ENCODE measurements at places on chromosomes 11 and 22.

DNA sequence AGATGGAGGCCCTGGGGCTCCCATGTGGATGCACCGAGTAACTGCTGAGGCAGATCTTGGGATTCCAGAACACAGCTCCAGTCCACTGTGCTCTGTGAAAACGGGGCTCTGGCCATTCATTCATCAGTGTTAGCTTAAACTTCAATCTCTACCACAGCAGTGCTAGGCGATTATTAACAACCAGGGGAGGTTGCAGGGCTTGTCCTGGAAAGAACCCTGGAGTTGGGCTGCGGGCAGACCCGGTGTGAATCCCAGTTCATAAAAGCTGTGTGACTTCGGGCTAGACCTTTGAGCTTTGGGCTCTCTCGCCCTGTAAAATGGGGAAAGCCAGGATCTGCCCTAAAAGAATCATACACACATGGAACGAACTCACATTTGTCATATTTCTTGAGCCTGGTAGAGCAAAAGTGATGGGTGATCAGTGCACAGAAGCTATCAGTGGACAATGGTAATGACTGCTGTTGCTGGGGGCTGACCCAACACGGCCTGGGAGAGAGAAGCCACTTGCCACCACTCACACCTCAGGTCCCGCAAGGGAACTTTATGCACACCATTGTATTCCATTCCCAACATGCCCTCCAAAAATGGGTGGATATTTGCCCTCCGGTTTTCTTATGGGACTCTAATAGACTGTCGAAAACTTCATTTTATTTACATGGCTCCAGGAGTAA is 15.6 kb upstream of the CRYBB3 start:
- no peak for DNase-seq

DNA sequence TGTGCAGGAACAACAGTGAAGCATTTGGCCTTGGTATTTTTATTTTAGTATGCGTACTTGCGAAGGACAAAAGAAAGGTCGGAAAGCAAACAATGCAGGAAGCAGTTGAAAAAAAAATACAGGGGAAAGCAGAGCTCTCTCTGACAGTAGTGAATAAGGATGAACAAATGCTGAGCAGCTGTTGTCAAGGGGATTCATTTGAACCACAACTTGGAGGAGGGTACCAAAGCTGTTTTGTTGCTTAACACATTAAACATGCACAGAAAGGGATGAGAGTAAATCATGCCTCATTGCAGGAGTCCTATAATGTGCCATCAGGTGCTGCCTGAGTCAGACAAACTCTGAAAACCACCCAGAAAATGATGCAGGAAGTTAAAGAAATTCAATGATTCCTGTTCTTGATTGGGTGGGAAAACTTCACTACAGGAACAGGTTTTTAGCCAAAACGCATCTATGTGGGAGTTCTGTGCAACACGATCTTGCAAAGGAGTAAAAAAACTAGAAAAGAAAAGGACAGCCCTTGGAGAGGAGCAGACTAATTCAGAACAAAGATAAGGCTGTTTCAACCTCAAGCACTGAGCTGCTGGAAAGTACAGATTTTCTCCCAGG is 2113.5 kb downstream of the LRRC4C start:
- no peak for DNase-seq

GRCh38 chr22:39723899-39724351 is 153.4 kb downstream of the CACNA1I start:
- DNase-seq, result no peak

DNA sequence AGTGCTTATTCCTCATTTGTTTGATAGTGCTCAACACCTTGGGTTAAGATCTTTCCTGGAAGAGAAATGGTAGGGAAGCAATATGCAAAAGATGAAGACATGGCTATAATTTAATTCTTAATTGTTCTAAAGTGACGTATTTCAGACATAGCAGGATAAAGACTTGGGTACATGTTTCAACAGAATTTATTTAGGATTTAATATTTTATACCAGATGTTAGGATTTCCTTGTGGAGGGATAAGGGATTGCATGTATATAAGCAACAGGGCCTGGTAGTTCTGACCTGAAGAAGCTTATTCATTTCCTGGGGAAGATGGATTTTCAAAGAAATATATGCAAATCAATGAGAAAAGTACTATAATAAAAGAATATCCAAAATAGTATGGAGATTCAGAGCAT is 163.8 kb downstream of the FAT3 start:
- DNase-seq, result no peak

DNA sequence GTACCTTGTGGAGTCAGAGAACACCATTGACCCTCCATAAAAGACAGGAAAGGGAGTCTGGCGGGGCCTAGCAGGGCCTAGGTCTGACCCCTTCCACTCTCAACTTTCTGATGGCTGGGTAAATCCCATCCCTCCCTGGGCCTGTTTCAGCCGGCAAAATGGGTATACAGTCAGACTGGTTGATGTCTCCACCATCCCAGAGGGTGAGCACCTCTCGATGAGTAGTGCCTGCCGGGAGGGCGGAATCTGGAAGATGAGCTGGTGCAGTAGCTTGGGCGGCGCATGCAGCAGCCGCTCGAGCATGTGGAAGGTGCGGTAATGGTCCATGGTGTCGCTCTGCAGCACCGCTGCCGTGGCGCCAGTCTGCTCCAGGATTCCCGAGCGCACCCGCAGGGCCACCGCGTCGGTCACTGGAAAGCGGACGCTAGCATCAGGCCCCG is 528 bp downstream of the FIBP start:
- DNase-seq, result no peak

- no peak for DNase-seq
Observed at GRCh38 chr22:39110631-39111561, 13.9 kb downstream of the APOBEC3H start.

DNA sequence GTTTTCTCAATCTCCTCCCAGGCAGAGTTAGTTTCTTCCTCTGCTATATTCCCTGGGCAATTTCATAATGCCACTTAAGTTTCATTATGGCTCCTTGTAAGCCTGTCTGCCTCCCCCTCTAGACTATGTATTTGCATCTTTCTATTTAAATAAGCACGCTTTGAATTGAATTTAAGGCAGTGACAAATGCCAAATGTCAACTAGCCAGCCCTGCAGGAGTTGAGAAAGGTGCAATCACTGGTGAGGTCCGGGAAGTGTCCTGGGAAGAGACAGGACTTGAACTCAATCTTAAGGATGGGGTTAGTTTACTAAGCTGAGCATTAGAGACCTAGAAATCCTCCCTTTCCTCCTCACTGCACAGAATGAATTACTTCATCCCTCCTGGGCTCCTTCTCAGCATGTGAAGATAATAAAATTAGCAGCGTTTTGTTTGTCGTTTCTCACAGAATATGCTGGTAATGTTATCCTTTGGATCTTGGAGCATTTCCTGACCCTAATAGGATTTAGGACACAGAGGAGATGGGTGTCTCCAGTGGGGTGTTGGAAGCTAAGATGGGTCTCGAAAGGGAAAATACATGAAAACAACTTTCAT is 1.6 kb downstream of the TCP11L1 start:
- no peak for DNase-seq

DNA sequence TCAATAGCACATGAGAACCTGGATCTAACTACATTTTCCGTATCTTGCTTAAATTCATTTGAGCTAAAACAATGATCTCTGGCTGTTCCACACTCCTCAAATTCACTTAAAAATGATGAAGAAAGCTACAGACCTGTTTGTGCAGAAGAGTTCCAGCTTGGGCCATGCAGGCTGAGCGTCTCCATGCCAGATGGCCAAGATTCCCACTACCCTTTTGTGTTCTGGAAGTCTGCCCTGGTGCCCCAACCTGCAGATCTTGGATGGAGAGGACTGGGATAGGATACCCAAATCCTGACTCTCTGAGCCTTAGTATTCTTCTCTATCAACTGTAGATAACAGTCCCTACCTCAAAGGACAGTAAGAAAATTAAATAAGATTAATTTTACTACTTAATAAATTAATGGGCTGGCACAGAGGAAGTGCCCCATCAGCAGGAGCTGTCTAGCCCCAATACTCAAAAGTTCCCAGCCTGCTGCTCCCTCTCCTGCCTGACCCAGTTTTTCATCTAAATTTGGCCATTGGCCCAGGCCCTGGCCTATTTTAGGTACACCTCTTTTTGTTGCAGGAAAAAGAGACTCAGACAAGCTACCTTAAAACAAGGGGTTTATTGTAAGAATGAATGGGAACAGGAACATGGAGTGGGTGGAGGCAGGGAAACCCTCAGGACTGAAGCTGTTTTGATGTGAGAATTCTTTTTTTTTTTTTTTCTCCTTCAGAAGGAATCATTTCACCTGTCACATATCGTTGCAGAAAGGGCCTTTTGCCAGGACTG is 81.4 kb upstream of the GRK3 start:
- no peak for DNase-seq

- DNase-seq, result no peak
Observed at GRCh38 chr11:36239636-36240035, 49.6 kb downstream of the COMMD9 start.

DNA sequence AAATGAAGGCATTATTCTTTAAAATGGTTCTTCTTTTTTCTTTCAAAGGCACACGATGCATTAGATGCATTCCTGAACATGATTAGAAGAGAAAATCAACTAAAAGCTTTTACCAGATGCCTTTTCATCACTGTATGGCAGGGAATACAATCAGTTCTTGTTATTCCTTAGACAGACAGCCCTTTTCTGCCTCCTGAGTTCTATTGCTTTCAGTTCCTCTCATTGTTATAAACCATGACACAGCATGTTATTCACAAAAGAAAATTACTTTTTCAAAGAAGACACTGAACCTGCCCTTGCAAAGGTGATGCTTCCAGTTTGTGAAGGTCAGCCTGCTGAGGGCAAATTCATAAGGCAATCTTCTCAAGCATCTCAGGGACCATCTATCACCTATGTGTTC is 70.1 kb downstream of the FAM181B start:
- no peak for DNase-seq

- DNase-seq, result no peak
Observed at GRCh38 chr11:12408156-12408770, 30.9 kb downstream of the PARVA start.

DNA sequence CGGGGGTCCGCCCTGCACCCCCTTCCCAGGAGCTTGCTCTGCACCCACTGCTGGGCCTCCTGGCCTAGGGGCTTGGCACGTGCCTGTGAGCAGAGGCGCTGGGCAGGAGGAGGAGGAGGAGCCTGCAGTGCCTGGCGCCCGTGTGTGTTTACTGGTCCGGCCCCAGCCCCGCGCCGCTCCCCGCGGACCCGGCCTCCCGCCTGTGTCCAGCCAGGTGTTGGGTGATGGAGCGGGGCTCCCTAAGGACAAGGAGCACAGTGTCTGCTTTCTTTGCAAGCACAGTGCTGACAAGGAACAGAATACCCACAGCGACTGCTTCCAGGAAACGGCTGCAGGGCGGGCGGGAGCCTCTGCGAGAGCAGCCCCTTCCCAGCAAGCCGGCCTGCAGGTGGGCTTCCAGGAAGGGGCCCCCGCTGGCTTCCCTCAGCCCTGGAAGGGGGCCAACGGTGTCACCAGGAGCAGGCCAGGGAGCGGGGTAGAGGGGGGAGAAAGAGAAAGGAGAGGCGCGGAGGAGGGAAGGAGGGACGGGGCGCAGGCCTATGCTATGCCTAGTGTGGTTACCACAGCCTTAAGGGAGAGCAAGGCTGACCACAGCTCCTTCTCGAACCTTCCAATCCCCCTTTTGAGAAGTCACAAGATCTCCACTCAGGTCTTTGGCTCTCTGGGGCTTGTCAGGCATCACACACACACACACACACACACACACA is 6.6 kb downstream of the H19 start:
- no peak for DNase-seq

GRCh38 chr11:122337704-122338103 is 221.7 kb upstream of the BLID start:
- DNase-seq, result no peak

- DNase-seq, result no peak
Observed at GRCh38 chr22:36486619-36487384, 5.4 kb upstream of the TXN2 start.

DNA sequence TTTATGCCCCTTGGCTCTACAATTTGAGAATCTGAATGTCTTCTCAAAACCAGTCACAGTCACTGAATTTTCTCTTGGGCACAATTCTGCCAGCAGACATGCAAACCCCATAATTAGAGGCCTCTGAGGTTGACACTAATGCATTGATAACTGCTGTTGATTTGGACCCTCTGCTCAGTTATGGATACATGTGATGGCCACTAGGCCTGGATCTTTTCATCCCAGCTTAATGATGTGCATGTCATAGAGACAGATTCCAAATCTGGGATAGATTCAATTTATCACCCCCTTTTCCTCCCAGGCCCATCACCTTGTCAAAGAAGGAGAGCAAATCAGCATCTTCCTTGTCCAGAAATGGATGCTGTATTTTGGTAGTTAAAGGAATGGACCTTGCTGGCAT is 92.2 kb downstream of the C11orf91 start:
- DNase-seq, result no peak

Data from GOT3 (cell line).